ENCODE measurements at places on chromosomes 5 and 9.
A peak's percentile ranks its signal among the peaks of the same experiment; 100 is the strongest.

GRCh38 chr5:177087398-177088005, 787 bp downstream of the FGFR4 start:
- DNase-seq, result no peak

DNA sequence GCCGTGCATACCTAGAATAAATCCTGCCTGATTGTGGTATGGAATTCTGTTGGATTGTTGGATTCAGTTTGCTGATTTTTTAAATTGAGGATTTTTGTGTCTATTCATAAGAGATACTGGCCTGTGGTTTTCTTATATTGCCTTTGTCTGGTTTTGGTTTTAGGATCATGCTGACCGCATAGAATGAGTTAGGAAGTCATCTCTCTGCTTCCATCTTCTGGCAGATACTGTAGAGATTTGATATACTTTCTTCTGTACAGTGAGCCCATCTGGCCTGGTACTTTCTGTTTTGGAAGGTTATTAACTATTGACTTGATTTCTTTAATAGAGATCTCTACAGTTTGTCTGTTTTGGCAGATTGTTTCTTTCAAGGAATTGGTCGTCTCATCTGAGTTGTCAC, 14.7 kb downstream of the CEP72 start:
- no peak for DNase-seq

DNA sequence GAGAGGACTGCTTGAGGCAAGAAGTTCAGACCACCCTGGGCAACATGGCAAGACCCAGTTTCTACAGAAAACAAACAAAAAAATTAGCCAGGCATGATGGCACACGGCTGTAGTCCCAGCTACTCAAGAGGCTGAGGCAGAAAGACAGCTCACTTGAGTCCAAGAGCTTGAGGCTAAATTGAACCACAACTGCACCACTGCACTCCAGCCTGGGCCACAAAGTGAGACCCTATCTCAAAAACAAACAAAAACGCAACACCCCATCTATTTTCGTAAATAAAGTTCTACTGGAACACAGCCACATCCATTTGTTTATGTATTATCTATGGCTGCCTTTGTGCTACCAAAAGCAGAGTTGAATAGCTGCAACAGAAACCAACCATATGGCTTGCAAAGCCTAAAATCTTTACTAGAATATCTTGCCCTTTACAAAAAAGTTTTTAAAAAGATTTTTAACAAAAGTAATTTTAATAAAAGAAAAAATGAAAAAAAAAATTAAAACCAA, 67.5 kb downstream of the SETX start:
- DNase-seq, result no peak

DNA sequence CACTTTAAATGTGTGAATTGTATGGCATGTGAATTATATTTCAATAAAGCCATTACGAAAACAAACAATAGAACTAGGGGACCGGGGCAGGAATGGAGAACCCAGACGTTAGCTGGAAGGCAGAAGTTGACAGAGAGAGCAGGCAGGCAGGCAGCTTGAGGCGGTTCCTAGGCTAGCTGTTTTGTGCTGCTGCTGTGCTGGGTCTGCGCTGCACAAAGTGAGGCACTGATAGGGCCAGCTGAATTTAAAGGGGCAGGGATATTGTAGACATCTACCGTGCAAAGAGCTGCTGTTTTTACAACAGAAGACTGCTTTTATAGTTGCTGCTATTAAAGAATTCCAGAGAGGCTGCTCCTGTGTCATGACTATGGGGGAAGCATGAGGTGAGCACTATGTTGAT, 21.6 kb upstream of the MIER3 start:
- no peak for DNase-seq

- peak; percentile 13 for DNase-seq
Measured at GRCh38 chr5:176388003-176388443, 375 bp downstream of the NOP16 start.

GRCh38 chr5:141681695-141682641, at the start of gene ARAP3:
Gene ARAP3, minus strand, starts transcription at chr5:141682230. Its CDS starts 1,744 bp downstream, at chr5:141680486.
- DNase-seq, result peak; percentile 70

DNA sequence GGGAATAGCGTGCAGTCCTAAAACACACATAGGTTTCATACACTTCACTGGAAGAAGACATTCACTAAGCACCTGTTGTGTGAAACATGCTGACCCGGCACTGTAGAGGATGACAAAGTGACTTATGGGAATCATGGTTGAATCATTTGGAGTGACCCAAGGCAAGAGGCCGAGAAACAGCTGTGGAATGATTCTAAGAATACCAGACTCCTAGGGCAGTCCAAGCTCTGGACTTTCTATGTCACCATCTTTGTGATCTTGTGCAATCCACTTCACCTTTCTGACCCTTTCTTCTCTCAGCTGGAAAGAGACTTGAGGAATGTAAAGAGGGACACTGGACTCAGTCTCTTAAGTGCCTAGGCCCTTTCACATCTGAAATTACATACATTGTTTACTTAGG, 13.1 kb downstream of the MSANTD3 start:
- peak; percentile 66 for DNase-seq

DNA sequence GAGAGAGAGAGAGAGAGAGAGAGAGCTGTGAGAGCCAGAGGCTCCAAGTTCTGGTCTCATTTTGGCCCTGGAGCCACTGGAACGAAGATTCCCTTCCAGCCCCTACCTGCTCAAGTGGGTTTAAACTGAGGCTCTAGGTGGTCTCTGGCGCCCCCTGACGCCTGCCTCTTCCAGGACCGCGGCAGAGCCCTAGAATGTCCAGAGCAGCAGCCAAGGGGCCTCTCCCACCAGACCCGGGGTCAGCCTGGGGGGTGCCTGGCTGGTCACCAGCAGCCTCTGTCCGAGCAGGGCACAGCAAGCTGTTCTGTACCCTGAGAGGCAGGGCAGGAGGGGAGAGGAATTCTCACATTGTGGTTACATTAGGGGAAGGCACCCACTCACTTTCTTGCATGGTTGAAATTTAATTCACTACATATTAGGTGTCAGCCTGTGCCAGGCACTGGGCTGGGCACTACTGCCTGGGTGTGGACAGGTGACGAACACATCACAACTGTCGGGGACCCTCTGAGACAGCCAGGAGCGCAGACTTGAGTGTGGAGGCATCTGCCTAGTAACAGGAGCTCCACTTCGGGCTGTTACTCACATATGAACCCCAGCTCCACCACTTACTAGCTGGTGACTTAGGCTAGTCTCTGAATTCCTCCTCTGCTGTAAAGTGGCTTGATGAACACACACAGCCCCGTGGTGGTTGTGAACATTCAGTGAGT, 44.5 kb downstream of the AMBP start:
- no peak for DNase-seq

DNA sequence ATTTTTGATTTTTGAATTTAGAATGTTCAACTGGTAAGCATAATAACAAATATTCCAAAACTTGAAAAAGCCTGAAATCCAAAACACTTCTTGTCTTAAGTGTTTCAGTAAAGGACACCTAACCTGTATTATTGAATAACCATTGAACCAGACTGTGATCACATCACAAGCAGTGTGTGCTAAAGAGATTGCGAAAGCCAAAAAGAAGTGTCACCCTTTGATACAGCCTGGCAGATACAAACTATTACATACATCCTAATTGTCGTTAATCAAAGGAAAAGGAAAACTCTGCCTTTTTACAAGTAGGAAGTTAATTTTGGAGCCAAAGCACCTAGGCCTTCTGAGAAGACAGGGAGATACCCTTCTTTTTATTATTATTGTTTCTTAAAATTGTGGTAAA, 8.4 kb upstream of the FAM120AOS start:
- no peak for DNase-seq

DNA sequence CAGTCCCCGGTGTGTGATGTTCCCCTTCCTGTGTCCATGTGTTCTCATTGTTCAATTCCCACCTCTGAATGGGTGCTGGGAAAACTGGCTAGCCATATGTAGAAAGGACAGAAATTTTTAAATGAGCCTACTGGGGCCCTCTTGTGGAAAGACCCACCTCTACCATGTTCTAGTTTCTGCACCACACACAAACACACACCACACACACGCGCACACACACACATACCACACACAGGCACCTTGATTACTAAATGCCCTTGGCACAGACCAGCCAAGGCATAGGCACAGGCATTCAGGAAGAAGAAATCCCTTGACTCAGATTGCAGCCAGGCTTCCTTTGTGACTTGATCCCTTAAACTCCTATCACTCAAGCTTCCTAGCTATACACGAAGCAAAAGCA, 60.5 kb downstream of the SIL1 start:
- DNase-seq, result no peak

DNA sequence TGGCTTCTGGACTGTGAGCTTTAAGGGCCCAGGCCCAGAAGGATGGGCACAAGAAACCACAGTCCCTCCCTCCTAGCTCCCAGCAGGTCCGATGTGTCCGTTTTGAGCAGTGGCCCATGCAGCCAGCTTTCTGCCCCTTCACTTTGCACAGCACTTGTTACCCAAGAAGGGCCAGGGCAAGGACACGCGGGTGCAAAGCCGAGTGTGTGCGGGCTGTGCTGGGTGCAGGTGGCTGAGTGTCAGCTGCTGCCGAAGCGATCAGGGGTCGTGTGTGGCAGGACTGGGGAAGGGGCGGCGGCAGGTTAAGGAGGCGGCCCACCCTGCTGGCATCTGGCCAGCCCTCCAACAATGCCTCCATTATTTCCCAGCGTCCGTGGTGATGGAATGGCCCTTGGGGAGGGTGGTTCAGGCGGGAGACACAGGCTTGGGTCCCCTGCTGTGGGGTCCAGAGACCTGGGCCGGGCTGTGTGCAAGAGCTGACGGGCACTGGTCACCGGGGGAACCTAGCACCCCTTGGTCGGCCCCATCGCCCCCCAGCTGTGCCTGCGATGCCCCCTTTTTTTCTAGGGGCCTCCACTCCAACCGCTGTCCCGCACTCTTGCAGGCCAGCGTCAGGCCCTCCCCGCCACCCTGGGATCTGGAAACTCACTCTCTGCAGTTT, 653 bp downstream of the LHX3 start:
- DNase-seq, result no peak

DNA sequence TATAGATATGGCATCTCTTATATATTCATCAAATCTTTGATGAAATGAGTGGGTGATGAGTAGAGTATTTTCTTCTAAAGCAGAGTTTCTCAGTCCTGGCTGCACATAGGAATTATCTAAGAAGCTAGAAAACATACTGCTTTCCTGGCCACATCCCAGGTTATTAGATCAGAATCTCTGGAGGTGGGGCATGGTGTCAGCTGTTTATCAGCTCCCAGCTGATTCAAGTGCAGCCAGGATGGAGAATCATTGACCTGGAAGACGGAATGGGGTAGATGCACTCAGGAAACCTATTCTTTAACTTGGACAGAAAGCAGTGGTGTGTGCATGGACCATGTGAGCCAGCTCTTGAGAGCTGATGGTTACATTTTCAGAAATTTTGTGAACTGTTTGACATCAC, 108.1 kb upstream of the IL6ST start:
- DNase-seq, result no peak

- peak; percentile 77 for DNase-seq
Measured at GRCh38 chr5:39513236-39513635, 88.5 kb upstream of the DAB2 start.

DNA sequence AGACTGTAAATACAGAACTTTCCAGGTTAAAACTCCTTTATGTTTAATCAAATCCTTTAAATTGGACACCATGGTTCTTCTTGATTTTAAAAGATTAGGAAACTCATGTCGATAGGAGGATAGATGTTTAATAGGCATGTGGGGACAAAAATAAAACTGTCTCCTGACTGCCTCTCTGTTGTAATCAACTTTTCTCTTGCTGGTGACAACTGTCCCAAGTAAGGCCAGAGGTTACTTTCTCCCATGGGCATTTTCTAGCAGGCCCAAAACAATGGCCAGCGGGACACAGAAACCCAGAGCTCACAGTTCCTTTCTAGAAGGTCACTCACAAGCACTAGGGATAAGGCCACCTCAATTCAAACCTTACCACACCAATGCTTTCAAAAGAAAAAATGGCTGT, 14.5 kb downstream of the SLC36A2 start:
- no peak for DNase-seq

DNA sequence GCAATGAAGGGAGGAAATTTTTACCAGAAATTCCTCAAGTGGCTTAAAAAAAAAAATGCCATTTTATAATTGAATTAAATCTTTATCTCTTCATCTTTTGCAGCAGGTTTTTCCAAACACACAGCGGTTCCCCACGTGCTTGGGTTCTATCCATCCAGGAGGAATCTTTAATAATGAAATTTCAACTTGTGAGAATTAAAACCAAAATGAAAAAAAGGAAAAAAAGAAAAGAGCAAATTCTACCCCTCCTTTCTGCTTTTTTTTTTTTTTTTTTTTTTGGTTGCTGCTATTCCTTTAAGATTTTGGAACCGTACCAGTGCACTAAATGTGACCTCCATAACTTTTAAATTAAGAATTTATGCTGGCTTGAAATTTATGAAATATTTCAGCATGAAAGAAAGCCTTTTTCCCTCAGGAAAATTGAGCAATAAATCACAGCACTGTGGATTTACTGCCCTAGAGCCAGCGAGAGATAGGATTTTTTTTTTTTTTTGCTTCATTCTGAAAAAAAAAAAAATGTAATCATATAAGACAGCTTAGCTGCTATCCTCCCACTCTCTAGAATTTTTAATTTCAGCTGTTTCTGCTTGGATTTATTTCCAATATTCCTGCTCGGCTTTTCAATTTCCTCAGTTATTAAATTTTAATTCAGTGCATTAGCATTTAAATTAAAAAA, 88.5 kb downstream of the ZNF618 start:
- DNase-seq, result no peak

GRCh38 chr9:130972957-130973685, 34.1 kb upstream of the FIBCD1 start:
- DNase-seq, result no peak

- no peak for DNase-seq
Measured at GRCh38 chr5:139120521-139120920, 77.6 kb downstream of the SIL1 start.

DNA sequence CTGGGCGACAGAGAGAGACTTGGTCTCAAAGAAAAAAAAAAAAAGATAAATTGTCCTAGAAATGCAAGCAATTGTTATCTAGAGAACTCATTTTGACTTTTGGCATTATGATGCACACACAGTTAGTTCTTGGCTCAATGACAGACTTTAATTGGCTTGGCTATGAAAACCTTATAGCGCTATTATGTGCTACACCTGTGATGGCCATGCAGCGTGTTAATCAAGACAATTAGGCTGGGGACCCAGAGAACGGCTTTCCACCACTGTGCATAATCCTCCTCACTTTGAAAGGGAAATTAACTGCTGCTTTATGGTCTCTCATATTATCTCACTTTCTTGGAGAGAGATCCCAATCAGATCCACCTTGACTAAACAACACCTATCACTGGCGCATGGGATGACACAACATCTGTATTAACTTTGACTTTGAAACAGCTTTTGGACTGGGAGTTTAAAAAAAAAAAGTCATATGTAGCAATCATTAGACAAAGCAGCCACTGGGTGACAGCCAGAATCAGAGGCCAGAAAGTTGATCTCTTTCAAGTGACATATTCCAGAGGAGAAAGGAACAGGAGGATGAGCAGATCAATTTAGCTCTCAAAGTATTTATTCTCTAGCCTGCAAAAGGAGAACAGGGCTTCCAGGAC, 132.5 kb downstream of the PPP2R2B start:
- no peak for DNase-seq

DNA sequence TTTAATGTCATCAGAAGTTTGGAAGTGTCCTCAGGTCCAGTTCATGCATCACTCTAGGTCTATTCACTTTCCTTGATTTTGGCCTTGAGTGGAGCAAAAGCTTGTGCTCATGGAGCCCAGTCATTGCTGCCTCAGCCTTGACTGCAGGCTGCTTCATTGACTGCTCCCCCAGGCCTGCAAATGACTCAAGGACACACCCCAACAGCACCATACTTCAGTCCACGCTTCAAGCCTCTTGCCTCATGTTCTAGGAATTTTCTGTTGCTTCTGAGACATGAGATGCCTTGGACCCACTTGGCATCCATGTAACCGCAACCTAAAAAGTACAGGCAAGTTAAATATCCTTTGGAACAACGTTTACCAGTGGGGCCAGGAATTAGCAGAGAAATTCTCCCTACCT, 193.7 kb downstream of the PIK3R1 start:
- peak; percentile 10 for DNase-seq

GRCh38 chr5:52989781-52990527, 802 bp downstream of the ITGA2 start:
- DNase-seq, result no peak
